ENCODE measurements at places on chromosomes 3 and 15. TPM values are rescaled to one million over a fixed set of nuclear protein-coding genes. Genes with fewer than 3 reads are reported as not detected.
A peak's percentile ranks its signal among the peaks of the same experiment; 100 is the strongest.

Gene DAZL
- 0.07 TPM for total RNA-seq

Gene ITPKA
- total RNA-seq, result 3.8 TPM

Gene ZNF80
- 0.21 TPM for total RNA-seq

- peaks cover 71% of the 10 kb centered on the region for H3K36me3 ChIP-seq
- peak overlapping the region; percentile 92 for H3K4me3 ChIP-seq
- no peaks in the 10 kb centered on the region for H3K27me3 ChIP-seq
- DNase-seq, result no peak
These were observed 528 bp upstream of the TATDN2 start for GRCh38 chr3:10247679-10248183.

GRCh38 chr15:74274470-74275038 is 38.4 kb downstream of the CCDC33 start:
- DNase-seq, result no peak
- no peak overlapping the region for H3K27ac ChIP-seq
- no peaks in the 10 kb centered on the region for H3K4me1 ChIP-seq
- peaks cover 10% of the 10 kb centered on the region for H3K27me3 ChIP-seq
- H3K36me3 ChIP-seq, result no peaks in the 10 kb centered on the region

GRCh38 chr3:196518966-196519717 is 4.0 kb upstream of the SMCO1 start:
- no peak overlapping the region for H3K27ac ChIP-seq
- peaks cover 1% of the 10 kb centered on the region for H3K27me3 ChIP-seq
- H3K4me1 ChIP-seq, result peaks cover 2% of the 10 kb centered on the region
- peaks cover 9% of the 10 kb centered on the region for H3K36me3 ChIP-seq
- no peak overlapping the region for H3K4me3 ChIP-seq

- no peaks in the 10 kb centered on the region for H3K27me3 ChIP-seq
- DNase-seq, result no peak
- H3K27ac ChIP-seq, result no peak overlapping the region
- no peaks in the 10 kb centered on the region for H3K36me3 ChIP-seq
- no peaks in the 10 kb centered on the region for H3K4me1 ChIP-seq
These were observed 213.2 kb upstream of the MRPL3 start for GRCh38 chr3:131716007-131716406.

- H3K27ac ChIP-seq, result no peak overlapping the region
- no peaks in the 10 kb centered on the region for H3K4me1 ChIP-seq
- H3K36me3 ChIP-seq, result no peaks in the 10 kb centered on the region
- peaks cover 4% of the 10 kb centered on the region for H3K27me3 ChIP-seq
- DNase-seq, result no peak
These were observed 152.5 kb upstream of the NPHP3 start for GRCh38 chr3:132874701-132875100.

DNA sequence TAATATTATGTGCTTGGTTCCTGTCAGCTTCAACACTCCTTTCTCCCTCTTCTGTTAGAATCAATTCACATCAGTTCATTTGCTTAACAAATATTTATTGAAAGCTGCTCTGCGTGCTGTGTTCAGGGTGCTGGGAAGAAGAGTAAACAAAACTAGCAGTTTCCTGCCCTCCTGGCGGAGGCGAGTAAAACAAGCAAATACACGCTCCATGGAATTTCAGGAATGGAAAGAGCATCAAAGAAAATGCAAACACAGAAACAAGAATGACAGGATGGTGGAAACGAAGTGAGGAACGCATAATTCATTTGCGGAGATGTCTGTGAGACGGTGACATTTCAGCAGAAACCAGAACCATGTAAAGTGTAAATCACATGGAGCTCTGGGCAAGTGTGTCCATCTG is 49.4 kb upstream of the SPTSSB start:
- H3K27ac ChIP-seq, result no peak overlapping the region
- peaks cover 3% of the 10 kb centered on the region for H3K27me3 ChIP-seq

- no peak for DNase-seq
- H3K4me3 ChIP-seq, result no peak overlapping the region
- peaks cover 25% of the 10 kb centered on the region for H3K27me3 ChIP-seq
These were observed 4.8 kb downstream of the PAQR5 start for GRCh38 chr15:69303337-69304181.

DNA sequence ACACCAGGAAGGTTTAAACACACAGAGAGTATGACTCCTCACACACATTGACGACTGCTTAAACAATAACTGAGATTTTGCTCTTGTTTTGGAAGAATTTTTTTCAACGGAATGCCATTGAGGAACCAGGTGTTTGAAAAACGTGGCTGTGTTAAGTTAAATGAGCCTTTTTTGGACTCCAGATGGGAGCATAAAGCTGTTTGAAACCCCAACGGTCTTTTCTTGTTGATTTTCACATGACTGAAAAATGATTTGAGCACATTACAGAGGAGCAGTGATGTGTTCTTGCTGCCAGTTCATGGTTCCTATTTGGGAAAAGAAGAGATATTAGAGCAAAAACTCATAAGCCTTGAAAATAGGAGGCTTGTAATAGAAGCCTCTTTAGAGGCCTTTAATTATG is 97.8 kb upstream of the SELENOK start:
- H3K36me3 ChIP-seq, result no peaks in the 10 kb centered on the region
- H3K27ac ChIP-seq, result no peak overlapping the region
- H3K27me3 ChIP-seq, result no peaks in the 10 kb centered on the region
- no peak overlapping the region for H3K4me3 ChIP-seq

GRCh38 chr3:122111974-122112373 is 56.8 kb downstream of the CD86 start:
- peaks cover 26% of the 10 kb centered on the region for H3K27me3 ChIP-seq
- H3K4me3 ChIP-seq, result no peak overlapping the region
- peaks cover 2% of the 10 kb centered on the region for H3K36me3 ChIP-seq
- no peak for DNase-seq
- no peaks in the 10 kb centered on the region for H3K4me1 ChIP-seq

DNA sequence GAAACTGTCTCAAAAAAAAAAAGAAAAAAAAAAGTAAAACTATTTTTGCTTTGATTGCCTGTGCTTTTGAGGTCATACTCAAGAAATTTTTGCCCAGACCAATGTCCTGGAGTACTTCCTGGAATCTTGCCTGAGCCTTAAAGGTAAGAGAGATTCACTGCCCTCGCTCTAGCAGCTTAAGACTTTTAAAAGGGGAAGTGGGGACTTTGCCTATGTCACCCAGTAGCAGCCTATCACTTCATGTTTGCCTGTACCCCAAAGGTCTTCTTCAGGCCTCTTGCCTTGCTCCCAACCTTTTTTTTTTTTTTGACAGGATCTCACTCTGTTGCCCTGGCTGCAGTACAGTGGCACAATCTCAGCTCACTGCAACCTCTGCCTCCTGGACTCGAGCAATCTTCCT is 18.9 kb upstream of the GOLGB1 start:
- H3K27ac ChIP-seq, result no peak overlapping the region
- H3K36me3 ChIP-seq, result peaks cover 38% of the 10 kb centered on the region
- H3K4me3 ChIP-seq, result no peak overlapping the region
- H3K27me3 ChIP-seq, result peaks cover 5% of the 10 kb centered on the region
- DNase-seq, result no peak
- no peaks in the 10 kb centered on the region for H3K4me1 ChIP-seq

Gene RHCG
- not detected for total RNA-seq

Gene GABRB3
- not detected for total RNA-seq

GRCh38 chr15:100334905-100335304 is 6.9 kb downstream of the ADAMTS17 start:
- DNase-seq, result no peak
- H3K27ac ChIP-seq, result no peak overlapping the region
- H3K4me3 ChIP-seq, result no peak overlapping the region
- H3K27me3 ChIP-seq, result peaks cover 24% of the 10 kb centered on the region
- H3K4me1 ChIP-seq, result peaks cover 53% of the 10 kb centered on the region
- H3K36me3 ChIP-seq, result peaks cover 2% of the 10 kb centered on the region

Gene SAXO2
- 1.8 TPM for total RNA-seq

- H3K4me1 ChIP-seq, result peaks cover 38% of the 10 kb centered on the region
- no peak overlapping the region for H3K4me3 ChIP-seq
- no peak overlapping the region for H3K27ac ChIP-seq
- peaks cover 4% of the 10 kb centered on the region for H3K36me3 ChIP-seq
- no peak for DNase-seq
- no peaks in the 10 kb centered on the region for H3K27me3 ChIP-seq
These were observed 109.6 kb downstream of the FNDC3B start for GRCh38 chr3:172148702-172149565.

DNA sequence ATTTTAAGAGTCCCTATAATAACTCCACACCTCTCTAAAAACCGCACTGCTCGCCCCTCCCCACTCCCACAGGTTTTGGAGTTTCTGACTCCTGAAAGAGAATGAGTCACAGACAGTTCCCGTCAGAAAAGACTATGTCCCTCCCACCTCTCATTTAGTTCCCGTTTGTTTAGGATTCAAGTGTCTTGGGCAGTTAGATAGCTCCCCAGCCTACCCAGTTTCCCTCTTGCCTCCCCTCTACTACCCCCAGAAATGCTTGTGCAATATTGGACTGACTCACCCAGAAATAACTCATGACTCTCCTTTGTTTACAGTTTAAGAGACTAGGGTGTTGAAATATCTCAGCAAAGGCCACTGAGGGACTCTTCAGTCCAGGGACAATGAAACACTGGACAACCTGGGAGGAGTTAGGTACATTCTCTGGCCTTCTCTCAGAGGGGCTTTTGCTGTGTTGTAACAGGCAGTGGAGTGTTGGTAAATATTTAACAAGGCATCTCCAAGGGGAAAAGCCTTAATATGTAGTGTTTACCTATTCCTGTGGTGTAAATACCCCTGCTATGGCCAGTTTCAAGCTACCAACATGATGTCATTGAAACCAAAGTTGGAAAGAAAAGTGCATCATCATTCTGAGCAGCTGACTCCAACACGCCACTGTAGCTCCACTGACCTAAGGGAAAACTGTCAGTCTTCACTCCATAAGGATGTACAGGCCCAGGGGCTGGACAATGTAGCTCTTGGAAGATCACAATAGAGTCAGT is 96.1 kb upstream of the CHD2 start:
- peaks cover 4% of the 10 kb centered on the region for H3K36me3 ChIP-seq
- no peaks in the 10 kb centered on the region for H3K27me3 ChIP-seq
- H3K4me1 ChIP-seq, result peaks cover 35% of the 10 kb centered on the region
- DNase-seq, result peak; percentile 88
- H3K4me3 ChIP-seq, result peak overlapping the region; percentile 15
- peak overlapping the region; percentile 87 for H3K27ac ChIP-seq

DNA sequence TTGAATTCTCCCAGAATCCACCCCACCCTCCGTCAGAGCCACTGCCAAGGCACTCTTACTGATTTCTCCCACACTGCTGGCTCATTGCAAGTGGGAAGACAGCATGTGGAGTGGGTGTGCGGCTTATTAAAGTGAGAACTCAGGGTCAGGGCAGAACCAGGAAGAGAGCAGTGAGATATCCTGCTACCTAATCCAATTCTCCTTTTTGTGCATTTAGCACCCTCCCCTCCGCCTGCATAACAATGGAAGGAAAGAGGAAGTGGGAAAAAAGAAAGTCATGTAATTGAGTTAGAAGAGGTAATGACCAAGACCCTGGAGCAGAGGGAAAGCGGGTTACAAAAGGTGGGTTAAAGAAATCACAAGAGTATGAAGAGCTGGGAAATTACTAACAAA is 27.8 kb upstream of the PIK3CB start:
- no peaks in the 10 kb centered on the region for H3K36me3 ChIP-seq
- H3K27ac ChIP-seq, result no peak overlapping the region
- peaks cover 2% of the 10 kb centered on the region for H3K27me3 ChIP-seq

Gene EXD1
- not detected for total RNA-seq

GRCh38 chr15:89593018-89593417 is 17.7 kb downstream of the TICRR start:
- DNase-seq, result no peak
- H3K27me3 ChIP-seq, result no peaks in the 10 kb centered on the region
- no peak overlapping the region for H3K27ac ChIP-seq
- H3K36me3 ChIP-seq, result peaks cover 44% of the 10 kb centered on the region
- no peak overlapping the region for H3K4me3 ChIP-seq

Gene PTPRG
- 4.6 TPM for total RNA-seq

Gene IL20RB
- 1.5 TPM for total RNA-seq

Gene DNAH1
- 9.9 TPM for total RNA-seq

DNA sequence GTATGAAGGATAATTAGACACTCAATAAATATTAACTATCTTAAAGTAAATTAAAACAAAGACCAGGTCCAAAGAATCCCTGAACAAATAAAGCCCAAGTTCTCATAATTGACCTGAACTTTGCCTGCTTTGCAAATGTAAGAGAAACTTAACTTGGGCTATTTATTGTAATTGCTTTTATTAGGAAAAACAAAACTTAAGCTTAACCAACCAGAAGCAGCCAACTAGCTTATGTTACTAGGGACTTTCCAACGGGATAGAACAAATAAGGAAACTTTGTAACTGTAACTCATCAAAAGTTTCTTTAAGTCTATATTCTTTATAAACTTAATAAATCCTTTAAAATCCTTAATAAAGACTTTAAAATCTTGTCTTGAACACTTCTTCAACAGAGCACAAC is 48.4 kb downstream of the C3orf38 start:
- H3K4me1 ChIP-seq, result peaks cover 5% of the 10 kb centered on the region
- no peaks in the 10 kb centered on the region for H3K36me3 ChIP-seq
- H3K27ac ChIP-seq, result no peak overlapping the region
- H3K27me3 ChIP-seq, result peaks cover 4% of the 10 kb centered on the region
- no peak for DNase-seq

Gene LDHAL6B
- total RNA-seq, result not detected

DNA sequence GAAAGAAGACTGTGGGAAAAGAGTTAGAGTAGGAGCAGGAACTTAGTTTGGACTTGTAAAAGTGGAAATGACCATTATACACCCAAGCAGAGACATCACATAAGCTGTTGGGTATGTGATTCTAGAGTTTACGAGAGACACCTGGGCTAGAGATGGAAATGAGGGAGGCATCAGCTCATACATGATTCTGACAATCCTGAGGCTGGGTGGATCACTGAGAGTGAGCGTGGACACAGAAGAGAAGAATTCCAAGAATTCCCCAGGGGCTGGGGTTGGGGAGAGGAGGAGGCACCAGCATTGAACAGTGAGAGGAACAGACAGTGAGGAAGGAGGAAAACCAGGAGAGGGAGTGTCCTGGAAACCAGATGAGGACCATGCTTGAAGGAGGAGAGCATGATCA is 113.5 kb downstream of the KCNAB1 start:
- H3K27ac ChIP-seq, result no peak overlapping the region
- no peaks in the 10 kb centered on the region for H3K4me1 ChIP-seq
- H3K4me3 ChIP-seq, result no peak overlapping the region
- H3K36me3 ChIP-seq, result no peaks in the 10 kb centered on the region
- peaks cover 16% of the 10 kb centered on the region for H3K27me3 ChIP-seq

Gene ERC2
- 0.19 TPM for total RNA-seq

- no peaks in the 10 kb centered on the region for H3K4me1 ChIP-seq
- H3K4me3 ChIP-seq, result no peak overlapping the region
- no peak for DNase-seq
- peaks cover 3% of the 10 kb centered on the region for H3K27me3 ChIP-seq
- no peak overlapping the region for H3K27ac ChIP-seq
These were observed 43.5 kb downstream of the CA12 start for GRCh38 chr15:63338170-63338569.
